ENCODE measurements at places on chromosomes 5 and 9.

DNA sequence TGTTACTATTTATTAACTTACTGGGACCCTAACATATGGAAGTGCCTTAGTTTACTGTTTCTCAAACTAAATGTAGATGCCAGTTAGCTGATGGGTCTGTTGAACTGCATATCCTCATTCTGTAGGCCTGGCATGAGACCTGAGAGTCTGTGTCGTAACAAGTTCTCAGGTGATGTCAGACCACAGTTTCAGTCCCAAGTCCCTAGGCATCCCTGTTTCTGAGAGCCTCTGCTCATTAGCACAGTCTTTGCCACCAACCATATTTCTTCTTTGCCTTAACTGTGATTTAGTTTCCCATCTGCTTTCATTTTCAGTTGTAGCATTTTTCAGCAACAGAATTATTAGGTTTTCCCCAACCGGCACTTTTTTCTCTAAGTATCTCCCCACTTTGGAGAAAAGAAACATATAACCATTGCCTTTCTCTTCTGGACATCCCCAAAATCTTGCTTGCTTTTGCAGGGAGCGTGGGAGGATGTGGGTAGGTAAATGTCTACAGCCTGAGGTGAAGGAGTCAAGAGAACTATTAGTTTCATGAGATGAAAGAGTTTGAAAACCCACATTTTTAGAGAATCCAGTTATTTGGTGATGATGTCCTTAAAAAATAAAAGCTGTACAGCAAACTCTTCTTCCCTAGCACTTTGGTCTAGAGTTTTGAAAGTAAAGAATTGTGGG is 74.6 kb downstream of the NUDT12 start:
- DNase-seq, result no peak

DNA sequence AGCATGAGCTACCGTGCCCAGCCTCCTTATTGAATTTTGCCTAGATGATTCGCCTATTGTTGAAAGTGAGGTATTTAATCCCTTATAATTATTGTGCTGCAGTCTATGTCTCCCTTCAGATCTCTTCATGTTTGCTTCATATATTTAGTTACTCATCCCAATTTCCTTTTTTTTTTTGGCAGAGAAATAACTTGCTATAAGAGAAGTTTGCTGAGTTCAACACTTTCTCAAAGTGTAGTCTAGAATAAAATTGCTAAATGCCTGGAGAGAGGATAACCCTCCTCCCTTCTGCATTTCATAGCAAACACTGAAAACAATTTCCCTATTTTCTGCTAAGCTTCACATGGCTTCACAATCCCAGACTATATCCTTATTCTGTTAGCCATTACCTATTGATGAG is 136.6 kb upstream of the CD180 start:
- no peak for DNase-seq

DNA sequence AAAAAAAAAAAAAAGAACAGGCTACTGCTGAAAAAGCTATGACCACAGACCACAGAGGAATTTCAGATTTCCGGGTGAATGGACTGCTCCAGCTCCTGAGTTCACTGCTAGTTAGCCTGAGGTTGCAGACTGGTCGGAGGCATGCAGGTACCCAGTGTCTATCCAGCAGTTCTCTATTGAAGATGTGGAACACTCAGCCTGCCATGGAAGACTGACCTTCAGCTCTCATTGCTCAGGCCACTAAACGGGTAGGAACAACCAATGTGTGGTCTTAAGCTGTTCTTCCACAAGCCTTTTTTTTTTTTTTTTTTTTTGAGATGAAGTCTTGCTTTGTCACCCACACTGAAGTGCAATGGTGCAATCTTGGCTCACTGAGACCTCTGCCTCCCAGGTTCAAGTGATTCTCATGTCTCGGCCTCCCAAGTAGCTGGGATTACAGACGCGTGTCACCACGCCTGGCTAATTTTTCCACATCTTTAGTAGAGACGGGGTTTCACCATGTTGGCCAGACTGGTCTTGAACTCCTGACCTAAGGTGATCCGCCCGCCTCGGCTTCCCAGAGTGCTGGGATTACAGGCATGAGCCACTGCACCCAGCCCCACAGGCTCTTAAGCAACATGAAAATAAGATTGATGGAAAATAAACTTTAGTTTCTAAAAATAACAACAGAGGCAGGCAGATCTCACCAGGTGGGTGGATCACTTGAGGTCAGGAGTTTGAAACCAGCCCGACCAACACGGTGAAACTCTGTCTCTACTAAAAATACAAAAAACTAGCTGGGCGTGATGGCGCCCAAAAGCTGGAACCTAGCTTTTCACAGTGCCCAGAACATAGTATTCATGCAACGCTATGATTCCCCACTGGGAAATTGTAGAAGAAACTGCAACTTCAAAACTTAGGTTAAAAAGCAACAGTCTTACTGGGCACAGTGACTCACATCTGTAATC is 20.0 kb upstream of the NPM1 start:
- DNase-seq, result no peak

DNA sequence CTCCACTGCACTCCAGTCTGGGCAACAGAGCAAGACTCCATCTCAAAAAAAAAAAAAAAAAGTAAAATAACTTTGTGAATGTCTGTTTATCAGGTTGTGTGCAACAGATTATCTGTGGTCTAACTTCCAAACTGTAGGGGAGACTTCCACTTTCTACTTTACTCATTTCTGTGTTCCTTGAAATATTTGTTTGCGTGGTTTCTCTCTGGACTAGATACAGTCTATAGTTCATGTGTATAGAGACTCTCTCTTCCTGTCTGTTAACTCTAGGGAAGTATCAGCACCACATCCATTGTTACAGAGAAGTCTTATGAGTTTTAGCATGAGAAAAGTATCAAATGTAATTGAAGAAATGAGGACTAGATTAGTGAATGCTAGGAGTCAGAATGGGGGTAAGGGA is 168.3 kb downstream of the LPAR1 start:
- no peak for DNase-seq

DNA sequence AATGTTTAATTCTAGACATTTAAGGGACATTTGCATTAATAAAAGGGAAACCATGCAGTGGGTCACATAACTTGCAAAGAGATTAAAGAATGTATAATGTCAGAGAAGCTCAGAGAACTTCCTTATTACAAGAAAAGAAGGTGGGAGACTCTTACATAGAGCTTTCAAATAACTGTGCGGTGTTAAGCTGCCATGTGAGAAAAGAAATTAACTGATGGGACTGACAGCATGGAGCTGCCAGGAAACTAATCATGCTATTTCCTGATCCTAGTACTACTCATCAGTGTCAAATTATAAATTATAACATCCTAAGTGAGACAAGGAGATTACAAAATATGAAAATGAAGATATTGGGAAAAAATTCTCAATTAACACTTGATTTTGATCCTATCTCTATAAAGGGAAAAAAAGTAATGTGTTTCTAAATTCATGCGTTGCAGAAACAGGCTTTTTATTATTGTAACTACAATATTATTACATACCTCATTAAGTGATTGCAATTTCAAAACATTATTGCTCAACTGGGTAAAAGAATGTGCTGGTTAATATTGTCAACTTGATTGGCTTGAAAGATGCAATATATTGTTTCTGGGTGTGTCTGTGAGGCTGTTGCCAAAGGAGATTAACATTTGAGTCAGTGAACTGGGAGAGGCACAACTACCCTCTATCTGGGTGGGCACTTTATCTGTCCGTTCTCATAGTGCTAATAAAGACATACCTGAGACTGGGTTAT is 609.5 kb upstream of the NUDT12 start:
- DNase-seq, result no peak

DNA sequence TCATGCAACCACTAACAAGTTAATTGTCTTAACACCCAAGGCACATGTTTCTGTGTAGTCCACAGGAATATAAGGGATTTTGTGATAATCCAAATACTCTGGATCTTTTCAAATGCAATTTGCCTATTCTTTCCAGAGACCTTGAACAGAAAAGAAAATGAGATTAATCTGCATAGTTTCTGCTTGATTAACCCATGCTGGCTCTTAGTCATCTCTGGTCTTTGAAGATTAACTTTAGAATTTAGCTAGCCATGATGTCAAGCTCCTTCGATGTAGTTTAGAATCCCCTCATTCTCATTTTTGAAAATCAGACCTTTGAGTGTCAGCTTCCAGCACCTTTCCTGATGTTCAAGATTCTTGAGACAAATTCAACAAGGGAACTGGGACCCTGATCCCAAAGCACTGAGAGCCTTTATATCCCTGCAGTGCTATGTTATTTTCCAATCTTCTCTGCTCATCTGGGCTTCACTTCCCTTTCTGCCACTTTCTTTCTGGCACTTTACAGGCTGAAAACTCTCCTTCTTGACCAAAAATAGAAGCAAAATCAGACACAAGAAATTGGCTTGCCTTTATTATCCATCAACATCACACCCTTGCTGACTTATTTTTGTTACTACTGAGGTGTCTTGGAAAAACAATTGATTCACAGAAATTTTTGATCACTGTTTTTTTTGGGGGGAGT is 155.5 kb downstream of the PALM2AKAP2 start:
- no peak for DNase-seq

DNA sequence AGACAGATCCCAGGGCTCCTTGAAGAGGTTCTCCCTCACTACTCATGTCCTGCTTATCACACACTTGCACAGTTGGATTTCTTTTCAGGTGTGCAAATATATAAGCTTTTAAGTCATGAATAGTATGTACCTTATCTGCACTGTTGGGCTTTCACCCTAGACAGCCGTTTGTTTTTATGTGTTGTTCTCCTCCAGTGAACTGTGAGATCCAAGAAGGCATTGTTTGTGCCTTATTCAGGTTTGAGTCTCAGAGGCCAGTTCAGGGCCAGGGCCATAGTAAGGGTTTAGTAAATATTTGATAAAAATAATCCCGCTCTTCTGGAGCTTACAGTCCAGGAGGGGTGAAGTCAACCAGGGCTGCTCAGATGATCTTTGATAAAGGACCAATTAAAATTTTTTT is 480.0 kb downstream of the TMEM38B start:
- DNase-seq, result no peak

- DNase-seq, result no peak
These were observed 114.9 kb upstream of the TRIM32 start for GRCh38 chr9:116572095-116572748.

DNA sequence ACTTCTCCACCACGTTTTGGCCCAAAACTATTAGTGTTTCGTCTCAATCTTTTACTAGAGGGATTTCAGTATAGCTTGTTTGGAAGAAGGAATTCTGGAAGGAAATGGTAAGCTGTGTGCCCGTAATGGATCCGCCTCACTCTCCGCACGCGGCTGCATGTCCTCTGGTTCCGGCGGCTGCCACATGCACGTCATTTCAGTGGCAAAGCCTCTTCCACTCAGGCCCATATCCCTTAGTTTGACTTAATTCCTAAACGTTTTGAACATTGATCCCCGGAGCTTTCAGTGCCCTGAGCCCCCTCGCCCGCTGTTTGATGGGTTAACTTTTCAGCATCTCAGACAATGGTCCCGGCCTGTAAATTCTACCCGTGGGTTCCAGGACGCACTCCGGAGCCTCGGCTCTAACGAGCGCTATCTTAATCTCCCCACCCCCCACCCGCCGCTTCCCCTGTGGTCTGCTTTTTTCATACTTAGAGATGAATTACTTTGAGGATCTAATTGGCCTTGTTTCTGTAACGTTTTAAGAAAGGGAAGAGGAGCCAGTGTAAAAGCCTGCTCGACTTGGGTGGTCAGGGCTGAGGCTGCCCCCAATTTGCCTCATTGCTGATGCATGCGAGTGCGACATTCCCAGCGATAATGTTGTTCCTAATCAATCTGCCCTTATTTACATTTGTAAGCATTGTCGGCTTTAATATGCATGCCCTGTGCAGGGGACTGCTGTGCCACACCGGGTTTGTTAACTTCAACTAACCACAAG is 4.6 kb downstream of the PTCH1 start:
- DNase-seq, result no peak

DNA sequence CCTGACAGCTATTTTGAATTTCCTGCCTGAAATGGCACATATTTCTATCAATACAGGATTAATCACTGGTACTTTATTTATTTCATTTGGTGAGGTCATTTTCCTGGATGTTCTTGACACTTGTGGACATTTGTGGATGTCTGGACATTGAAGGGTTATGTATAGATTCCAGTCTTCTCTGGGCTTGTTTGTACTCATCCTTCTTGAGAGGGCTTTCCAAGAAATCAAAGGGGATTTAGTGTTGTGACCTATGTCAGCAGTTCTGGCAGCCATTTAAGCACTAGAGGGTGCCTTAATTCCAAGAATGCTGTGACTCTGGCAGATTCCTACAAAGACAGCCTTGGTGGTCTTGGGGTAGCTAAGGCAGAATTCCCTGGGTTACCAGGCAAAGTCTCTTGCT is 259.7 kb downstream of the CSNK1G3 start:
- no peak for DNase-seq

GRCh38 chr5:110201791-110202190 is 512.1 kb downstream of the MAN2A1 start:
- DNase-seq, result no peak

DNA sequence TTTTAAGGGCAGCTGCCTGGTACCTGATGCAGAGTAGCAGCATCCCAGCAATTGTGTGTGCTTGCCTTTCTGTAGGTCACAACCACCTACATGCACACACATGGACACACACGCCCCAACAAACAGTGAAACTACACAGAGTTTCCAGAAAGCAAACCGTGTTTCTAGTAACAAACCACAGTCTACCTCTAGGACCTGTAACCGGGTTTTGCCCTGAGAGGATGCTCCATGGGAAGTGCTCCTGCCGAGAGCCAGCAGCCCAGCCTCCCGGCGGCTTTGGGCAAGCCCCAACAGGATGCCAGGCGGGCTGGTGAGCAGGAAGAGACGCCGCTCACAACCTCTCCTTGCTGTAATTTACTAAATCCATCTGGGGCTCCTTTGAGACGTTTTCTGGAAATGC is 4.1 kb upstream of the TCF7 start:
- no peak for DNase-seq

DNA sequence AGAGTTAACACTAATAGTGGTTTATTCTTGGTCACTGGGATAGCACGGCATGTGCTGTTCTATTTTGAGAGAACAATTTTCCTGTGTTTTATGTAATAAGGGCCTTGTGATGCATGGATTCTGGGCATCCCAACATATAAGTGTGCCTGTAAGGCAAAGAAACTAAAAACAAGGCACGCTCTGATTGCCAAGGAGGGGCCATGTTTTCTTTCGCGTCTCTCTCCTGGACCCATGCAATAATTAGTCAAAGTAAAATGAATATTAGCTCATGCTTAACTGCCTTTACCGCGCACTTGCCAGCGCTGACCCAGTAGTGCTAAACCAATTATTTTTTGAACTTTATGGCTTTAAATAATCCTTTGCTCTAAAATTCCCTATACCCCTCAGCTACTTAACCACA is 140.9 kb downstream of the PSAT1 start:
- no peak for DNase-seq

Measured in T-helper 17 cell (primary cell).